A549 treated with AZD2906 at 1 μM for 4 hours (cell line): ENCODE measurements at places on chromosomes 16 and 17. TPM values are rescaled to one million over a fixed set of nuclear protein-coding genes. Genes with fewer than 3 reads are reported as not detected.

SPIRE2 gene
- total RNA-seq, result 5.2 to 7.7 TPM (median 7.3 TPM) in 5 replicates

KRTAP9-8 gene
- not detected in 5 replicates for total RNA-seq

TBC1D3H gene
- not detected in 5 replicates for total RNA-seq

SLC16A11 gene
- not detected in 5 replicates for total RNA-seq

PDE6G gene
- 1.5 to 2.8 TPM (median 2.4 TPM) in 5 replicates for total RNA-seq

CEP112 gene
- 4.5 to 5.9 TPM (median 5.4 TPM) in 5 replicates for total RNA-seq

NATD1 gene
- 3.4 to 4.3 TPM (median 3.7 TPM) in 5 replicates for total RNA-seq

TMEM204 gene
- 0.08 to 0.11 TPM (median 0.09 TPM) in 4 of 5 replicates, not detected in the other for total RNA-seq

CTRB1 gene
- not detected in 5 replicates for total RNA-seq
